Urothelium cell line (cell line): ENCODE measurements at places on chromosomes 2 and 18.

GRCh38 chr2:23198316-23199114 lies 186.5 kb upstream of the KLHL29 start:
- no peak for DNase-seq

GRCh38 chr2:233013027-233013461 lies at the start of gene NGEF:
TSS of gene NGEF (minus strand) at chr2:233013256. CDS start at chr2:232974890, 38,366 bp downstream.
- DNase-seq = no peak

GRCh38 chr2:190663348-190663747 lies 14.5 kb downstream of the NAB1 start:
- DNase-seq = no peak

- no peak for DNase-seq
These were observed 65.3 kb downstream of the CXCR4 start for GRCh38 chr2:136052369-136053362.
